Aorta (tissue), 5 donors: ENCODE measurements at places on chromosomes 5 and 9. TPM values are rescaled to one million over a fixed set of nuclear protein-coding genes. Genes with fewer than 3 reads are reported as not detected.
A peak's percentile ranks its signal among the peaks of the same experiment; 100 is the strongest.

DNA sequence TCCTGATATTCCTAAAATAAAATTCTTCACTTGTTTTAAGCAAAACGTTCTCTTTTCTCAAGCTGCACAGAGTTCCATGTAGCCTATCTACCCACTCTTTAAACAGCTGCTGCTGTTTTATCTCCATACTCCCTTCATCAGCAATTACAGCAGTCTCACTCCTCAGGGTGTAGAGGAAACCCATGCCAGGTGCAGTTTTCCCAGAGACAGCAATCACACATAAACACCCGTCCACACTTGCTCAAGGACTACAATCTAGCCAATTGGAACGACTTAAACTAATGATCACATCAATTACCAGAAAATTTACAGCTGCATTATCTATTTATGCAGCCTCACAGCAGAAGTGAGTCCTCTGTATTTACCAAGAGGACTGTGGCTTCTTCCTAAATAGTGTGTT is 141.7 kb downstream of the HTR1A start:
- H3K4me1 ChIP-seq: no peaks in the 10 kb centered on the region
- DNase-seq: no peak
- no peaks in the 10 kb centered on the region for H3K36me3 ChIP-seq
- no peaks in the 10 kb centered on the region for H3K27me3 ChIP-seq

DNA sequence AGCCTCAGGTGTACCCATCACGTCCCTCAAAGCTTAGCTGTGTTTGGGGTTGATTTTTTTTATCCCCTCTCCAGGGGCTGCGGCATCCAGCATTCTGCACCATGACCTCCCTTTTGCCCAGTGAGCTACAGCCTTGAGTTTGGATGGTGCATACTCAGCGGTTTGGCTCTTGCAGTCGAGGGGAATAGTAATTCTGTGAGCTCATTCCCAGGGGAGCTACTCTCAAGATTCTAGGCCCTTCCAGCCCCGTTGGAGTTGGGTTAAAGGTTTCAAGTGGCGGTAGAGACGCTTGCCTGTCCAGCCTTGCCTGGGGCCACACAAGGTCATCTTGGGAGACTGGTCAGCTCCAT is 102.2 kb upstream of the SPRY4 start:
- H3K4me1 ChIP-seq: no peaks in the 10 kb centered on the region
- H3K4me3 ChIP-seq: no peak overlapping the region
- no peak overlapping the region for H3K27ac ChIP-seq
- H3K27me3 ChIP-seq: no peaks in the 10 kb centered on the region

- no peak for DNase-seq
- no peaks in the 10 kb centered on the region for H3K27me3 ChIP-seq
- peak overlapping the region; percentile 52 for H3K27ac ChIP-seq
- peaks cover 8% of the 10 kb centered on the region for H3K36me3 ChIP-seq
Measured at GRCh38 chr5:58454025-58454424, 5.9 kb downstream of the PLK2 start.

DNA sequence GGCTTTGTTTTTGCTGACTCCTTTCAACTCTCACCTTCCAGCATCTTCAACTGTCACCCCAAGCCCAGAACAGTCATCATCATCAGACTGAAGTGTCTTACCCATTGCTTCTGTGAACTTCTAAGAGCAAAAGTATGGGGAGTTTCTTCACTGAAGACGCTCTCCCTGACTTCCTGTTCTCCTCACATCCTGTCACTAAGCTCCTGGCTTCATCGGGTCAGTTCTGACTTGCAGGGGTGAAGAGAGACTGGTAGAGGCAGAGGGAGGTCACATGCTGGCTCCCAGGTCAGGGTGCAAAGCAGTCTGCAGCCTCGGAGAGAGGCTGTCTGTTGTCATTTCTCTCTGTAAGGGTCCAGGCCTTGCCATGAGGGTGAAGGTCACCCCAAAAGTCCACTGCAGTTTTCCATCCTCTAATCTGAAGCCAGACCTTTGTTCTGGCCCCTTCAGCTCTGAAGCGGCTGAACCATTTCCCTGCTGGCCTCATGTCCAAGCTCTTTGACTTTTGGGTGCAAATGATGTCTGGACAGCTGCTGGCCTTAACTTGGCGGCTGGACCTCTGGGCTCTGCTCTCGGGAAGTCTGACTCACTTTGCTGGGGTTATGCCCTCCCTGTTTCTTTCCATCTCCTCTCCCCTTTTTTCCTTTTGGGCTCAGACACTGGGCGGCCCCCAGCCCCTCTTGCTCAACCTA is 305.0 kb downstream of the RAB3C start:
- H3K27me3 ChIP-seq: no peaks in the 10 kb centered on the region
- H3K4me3 ChIP-seq: no peak overlapping the region
- peak; percentile 85 for DNase-seq
- H3K27ac ChIP-seq: no peak overlapping the region

GRCh38 chr9:127654619-127655018 is 42.5 kb downstream of the STXBP1 start:
- no peak overlapping the region for H3K27ac ChIP-seq
- no peak for DNase-seq
- H3K27me3 ChIP-seq: no peaks in the 10 kb centered on the region
- no peaks in the 10 kb centered on the region for H3K4me1 ChIP-seq

DNA sequence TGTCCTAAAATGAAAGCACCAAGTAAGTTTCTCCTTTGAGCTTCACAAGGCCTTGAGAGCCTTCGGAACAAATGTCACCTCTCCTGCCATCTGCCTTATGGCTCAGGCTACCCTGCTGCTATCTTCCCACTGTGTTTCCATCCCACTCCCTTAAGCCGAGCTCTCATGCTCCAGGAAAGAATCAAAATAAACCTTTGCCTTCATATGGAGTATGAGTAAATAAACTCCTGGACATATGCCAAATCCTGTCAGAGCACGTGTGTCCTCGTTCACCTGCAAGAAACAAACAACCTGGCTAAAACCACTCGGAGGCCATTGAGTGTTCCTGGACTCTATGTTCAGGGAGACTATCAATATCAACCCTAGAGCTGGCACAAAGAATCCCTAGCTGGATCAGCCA is 122.3 kb upstream of the CCDC112 start:
- no peak overlapping the region for H3K4me3 ChIP-seq
- no peaks in the 10 kb centered on the region for H3K4me1 ChIP-seq
- no peaks in the 10 kb centered on the region for H3K36me3 ChIP-seq
- no peaks in the 10 kb centered on the region for H3K27me3 ChIP-seq
- no peak overlapping the region for H3K27ac ChIP-seq

- no peak for DNase-seq
- no peaks in the 10 kb centered on the region for H3K36me3 ChIP-seq
- no peaks in the 10 kb centered on the region for H3K27me3 ChIP-seq
- no peaks in the 10 kb centered on the region for H3K4me1 ChIP-seq
- no peak overlapping the region for H3K4me3 ChIP-seq
- H3K27ac ChIP-seq: no peak overlapping the region
Measured at GRCh38 chr9:126885131-126885641, 24.7 kb downstream of the ZBTB34 start.

DNA sequence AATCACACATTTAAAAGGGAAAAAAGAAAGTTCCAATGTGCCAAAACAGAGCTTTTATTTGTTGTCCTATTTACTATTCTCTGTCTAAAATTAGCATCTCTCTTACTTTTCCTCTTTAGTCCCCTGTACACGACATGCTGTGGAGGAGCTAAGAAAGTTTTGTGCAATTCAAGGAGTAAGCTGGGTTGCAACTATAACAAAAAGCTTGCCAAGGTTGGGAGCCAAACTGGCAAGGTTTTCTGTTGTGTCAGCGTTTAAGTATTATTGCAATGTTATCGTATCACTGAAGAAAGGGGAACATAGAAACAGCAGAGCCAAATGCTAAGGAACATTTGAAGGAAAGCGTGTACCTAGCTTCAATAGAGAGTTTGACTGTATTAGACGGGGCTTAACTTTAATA is 680.8 kb downstream of the CETN3 start:
- H3K4me1 ChIP-seq: no peaks in the 10 kb centered on the region
- H3K4me3 ChIP-seq: no peak overlapping the region
- no peak overlapping the region for H3K27ac ChIP-seq
- no peaks in the 10 kb centered on the region for H3K36me3 ChIP-seq
- no peaks in the 10 kb centered on the region for H3K27me3 ChIP-seq
- DNase-seq: peak; percentile 70

- DNase-seq: no peak
- no peaks in the 10 kb centered on the region for H3K36me3 ChIP-seq
- no peak overlapping the region for H3K4me3 ChIP-seq
Measured at GRCh38 chr5:67358186-67358585, 161.6 kb upstream of the CD180 start.

- H3K4me1 ChIP-seq: no peaks in the 10 kb centered on the region
- H3K27me3 ChIP-seq: no peaks in the 10 kb centered on the region
- no peak for DNase-seq
- no peak overlapping the region for H3K27ac ChIP-seq
- no peaks in the 10 kb centered on the region for H3K36me3 ChIP-seq
- no peak overlapping the region for H3K4me3 ChIP-seq
Measured at GRCh38 chr5:18712936-18713485, 1078.8 kb downstream of the TAF11L14 start.

- no peaks in the 10 kb centered on the region for H3K27me3 ChIP-seq
- no peak for DNase-seq
- no peaks in the 10 kb centered on the region for H3K4me1 ChIP-seq
- H3K36me3 ChIP-seq: no peaks in the 10 kb centered on the region
- no peak overlapping the region for H3K27ac ChIP-seq
Measured at GRCh38 chr9:135009794-135010585, 77.5 kb upstream of the OLFM1 start.

- H3K27ac ChIP-seq: no peak overlapping the region
- no peaks in the 10 kb centered on the region for H3K36me3 ChIP-seq
- no peaks in the 10 kb centered on the region for H3K27me3 ChIP-seq
- no peak overlapping the region for H3K4me3 ChIP-seq
- H3K4me1 ChIP-seq: no peaks in the 10 kb centered on the region
- DNase-seq: no peak
Measured at GRCh38 chr5:145236983-145237382, 598.2 kb downstream of the PRELID2 start.

DNA sequence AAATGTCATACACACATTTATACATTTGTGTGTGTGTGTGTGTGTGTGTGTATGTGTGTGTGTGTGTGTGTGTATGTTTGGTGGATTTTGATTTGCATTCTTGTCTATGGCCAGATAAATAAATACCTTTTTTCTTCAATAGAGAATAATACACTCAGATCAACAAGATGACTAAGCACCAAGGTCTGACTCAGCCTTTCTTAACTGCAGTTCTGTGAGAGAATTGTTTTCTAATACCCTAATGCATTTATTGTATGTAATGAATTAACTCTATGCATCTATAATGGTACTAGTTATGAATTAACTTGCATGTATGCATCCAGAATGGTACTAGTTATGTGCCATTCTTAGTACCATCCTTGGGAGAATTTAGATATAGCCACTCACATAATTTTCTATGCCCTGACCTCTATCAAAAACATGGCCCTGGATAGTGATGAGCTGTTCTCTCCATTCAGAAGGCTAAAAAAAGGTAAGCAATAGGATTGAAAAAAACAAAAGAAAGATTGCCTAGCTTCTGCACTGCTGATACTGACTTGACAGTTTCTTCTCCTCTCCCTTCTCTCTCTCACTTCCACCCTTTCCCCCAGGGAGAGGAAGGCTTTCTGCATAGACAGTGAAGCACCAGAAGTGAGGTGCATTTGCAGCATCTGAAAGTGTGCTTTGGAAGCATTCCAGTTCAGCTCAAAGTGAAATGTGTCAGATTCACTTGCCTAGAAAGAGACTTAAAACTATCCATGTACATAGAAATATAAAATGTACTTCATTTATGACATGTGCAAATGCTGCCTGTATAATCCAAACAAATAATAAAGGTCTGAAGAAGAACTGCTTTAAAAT is 55.1 kb upstream of the CCDC112 start:
- H3K4me3 ChIP-seq: no peak overlapping the region
- H3K36me3 ChIP-seq: no peaks in the 10 kb centered on the region
- no peaks in the 10 kb centered on the region for H3K4me1 ChIP-seq
- DNase-seq: no peak
- H3K27ac ChIP-seq: no peak overlapping the region

GRCh38 chr5:2093859-2094615 is 211.3 kb upstream of the IRX4 start:
- no peaks in the 10 kb centered on the region for H3K36me3 ChIP-seq
- peak; percentile 54 for DNase-seq
- H3K4me1 ChIP-seq: no peaks in the 10 kb centered on the region
- no peaks in the 10 kb centered on the region for H3K27me3 ChIP-seq

LCN15 gene
- not detected for total RNA-seq

ARAP3 gene
- 21.4 TPM for total RNA-seq

TAF1L gene
- 0.06 TPM for total RNA-seq

PITX1 gene
- total RNA-seq: not detected

SMIM33 gene
- not detected for total RNA-seq

CACNA1B gene
- 0.03 TPM for total RNA-seq

PCSK5 gene
- total RNA-seq: 37.5 TPM
